D341Med (cell line): ENCODE measurements at places on chromosomes 2 and 18.

DNA sequence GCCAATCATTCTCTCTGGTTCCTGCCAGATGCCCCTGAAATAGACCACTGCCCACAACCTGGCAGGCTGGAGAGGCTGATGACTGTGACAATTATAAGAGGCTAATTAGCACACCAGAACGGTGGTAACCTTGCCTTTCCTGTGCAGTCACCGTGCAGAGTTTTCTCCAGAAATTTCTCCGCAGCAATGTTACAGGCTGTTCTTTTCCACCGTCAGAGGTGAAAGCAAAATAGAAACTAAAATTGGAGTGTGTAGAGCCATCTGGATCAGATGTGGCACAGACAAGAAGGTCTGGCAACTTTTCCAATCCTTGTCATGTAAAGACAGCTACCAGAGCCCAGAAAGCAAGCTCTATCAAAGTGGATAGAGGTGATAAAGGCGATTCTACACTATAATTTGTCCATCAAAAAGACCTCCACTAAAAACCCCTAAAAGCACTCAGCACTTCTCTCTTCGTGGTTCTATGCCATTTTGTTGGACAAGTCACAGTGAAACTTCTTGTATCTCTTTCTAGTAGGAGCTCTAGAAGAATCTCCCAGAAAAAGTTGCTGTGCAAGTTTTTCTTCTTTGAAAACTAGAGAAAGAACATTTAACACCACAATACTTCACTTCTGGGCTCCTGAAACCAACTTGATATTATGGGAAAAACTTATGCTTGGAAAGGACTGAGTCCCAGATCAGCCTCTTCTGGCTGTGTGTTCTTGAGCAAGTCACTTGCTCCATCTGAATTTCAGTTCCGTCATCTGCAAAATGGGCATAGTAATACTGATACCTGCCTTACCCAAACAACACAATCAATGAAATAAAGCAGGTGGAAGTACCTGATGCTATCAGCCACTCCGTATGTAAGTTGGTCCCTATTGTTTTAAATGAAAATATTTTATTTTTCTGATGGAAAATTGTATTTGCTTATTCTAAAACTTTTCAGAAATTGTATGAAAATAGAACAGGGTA lies 295.6 kb upstream of the DLGAP1 start:
- no peak for DNase-seq

GRCh38 chr2:225006730-225007129 lies 35.5 kb downstream of the DOCK10 start:
- no peak for DNase-seq

- DNase-seq: no peak
Measured at GRCh38 chr2:78202986-78203670, 681.0 kb upstream of the LRRTM4 start.

DNA sequence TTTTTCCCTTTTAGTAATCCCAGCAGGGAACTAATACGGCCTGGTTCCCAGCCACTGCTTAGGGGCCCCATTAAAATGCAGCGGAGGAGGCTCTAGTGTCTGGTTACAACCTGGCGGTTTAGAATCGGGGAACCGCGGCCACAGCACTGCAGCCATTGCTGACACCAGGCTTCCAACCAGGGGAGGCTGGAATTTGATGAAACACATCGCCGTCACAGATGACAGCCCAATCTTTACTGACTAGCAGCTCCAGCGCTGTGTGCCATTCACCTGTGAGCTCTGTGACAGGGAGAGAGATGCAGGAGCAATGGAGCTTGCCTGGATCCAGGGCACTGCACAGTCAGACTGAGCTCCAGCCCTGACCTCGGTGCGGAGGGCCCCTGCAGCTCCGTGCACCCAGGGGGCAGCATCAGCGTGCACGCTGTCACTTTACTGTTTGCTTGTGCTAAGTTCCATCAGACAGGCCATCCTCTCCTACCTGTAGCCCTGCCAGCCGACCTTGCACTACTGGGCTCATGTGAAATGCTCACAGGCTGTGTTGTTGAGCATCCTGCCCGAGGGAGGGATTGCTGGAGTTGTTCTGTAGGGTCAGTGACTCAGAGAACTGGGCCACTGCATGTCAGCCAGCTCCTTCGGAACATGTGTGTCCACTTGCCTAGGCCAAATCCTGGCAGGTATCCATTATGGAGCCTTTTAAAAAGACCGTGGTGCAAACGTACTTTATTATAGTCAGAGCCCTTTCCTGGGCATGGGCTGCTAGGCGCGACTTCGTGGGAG lies 203.5 kb downstream of the SEPTIN10 start:
- DNase-seq: no peak

GRCh38 chr2:48459921-48460320 lies 70.0 kb upstream of the STON1 start:
- DNase-seq: no peak

- no peak for DNase-seq
Measured at GRCh38 chr2:215831296-215831913, 181.9 kb downstream of the MREG start.

DNA sequence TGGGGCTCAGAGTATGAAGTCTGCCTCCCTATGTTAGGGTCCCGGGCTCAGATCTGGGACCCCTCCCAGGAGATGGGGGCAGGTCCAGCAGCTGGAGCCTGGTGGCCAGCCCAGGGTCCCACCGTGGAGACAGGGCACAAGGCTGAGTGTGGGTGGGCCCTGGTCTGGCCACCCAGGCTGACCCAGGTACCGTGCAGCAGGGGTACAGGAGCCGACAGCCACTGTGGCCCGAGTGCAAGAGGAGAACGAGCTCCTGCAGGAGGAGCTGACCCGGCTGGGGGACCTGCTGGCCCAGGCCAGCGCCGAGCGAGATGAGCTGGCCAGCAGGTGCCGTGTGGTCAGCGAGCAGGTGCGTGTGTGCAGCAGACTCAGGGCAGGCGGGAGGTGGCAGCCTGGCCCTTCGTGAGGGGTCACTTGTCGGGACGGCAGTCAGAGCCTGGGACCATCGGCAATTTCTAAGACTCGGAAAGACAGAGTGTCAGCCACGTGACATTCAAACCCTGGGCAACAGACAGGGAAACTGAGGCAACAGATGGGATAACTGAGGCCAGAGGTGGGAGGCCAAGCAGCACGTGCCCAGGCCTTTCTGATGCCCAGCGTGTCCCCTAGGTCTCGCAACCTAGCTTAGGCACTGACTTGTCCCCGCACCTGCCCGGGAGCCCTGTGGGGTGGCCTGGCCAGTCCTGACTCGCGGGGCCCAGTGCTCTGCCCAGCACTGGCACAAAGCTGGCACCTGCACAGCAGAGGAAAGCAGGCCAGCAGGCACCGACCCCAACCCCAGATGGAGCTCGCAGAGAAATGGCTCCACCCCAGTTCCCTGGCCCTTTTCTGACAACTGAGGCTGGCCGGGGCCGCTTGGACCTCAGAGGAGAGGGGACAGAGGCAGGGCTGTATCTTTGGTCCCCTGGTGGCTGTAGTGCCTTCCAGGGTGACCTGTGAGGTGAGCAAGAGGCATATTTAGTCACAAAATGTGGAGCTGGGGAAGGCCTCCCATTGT lies 13.9 kb downstream of the CROCC2 start:
- no peak for DNase-seq

DNA sequence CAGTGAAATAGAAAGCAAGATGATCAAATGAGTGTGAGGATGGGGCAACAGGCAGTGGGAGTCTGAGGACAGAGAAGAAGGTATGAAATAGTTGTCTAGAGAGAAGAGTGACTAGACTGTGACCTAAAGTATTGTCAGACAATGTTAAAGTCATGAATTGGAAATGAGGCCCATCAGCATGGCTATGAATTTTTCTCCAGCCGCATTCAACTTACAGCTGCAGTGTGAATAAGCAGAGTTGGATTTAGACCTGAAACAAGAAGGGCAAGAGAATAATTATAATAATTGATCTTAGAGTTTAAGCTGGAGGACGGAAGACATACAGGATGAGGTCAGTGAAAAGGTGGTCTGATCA lies 4.2 kb upstream of the TSPYL6 start:
- no peak for DNase-seq

DNA sequence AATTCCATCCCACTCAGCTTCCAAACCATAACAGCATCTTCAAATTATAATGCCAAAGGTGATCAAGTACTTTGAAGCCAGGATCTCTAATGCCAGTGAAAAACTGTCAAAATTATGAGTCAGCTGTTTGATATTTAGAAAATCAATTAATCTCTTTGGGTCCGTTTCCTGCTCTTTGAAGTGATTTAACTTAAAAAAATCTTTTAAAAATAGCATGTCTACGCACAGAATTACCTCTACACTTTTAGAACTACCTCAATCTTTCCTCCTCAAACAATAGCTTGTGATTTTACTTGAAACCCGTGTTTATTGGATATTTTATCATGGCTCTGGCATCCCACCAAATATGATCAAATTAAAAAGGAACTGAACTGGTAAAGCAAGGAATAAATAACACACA lies 31.3 kb upstream of the TANK start:
- DNase-seq: no peak

DNA sequence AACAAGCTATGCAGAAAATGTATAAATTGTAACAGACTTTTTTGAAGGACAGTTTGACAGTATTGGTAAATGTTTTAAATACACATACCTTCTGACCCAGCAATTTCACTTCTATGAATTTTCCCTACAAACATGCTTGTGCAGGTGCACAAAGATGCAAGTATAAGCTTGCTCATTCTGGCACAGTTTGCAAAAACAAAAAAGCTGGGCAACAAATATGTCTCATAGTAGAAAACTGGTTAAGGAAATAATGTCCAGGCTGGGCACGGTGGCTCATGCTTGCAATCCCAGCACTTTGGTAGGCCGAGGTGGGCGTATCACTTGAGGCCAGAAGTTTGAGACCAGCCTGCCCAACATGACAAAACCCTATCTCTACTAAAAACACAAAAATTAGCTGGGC lies 96.9 kb upstream of the NEDD4L start:
- no peak for DNase-seq

DNA sequence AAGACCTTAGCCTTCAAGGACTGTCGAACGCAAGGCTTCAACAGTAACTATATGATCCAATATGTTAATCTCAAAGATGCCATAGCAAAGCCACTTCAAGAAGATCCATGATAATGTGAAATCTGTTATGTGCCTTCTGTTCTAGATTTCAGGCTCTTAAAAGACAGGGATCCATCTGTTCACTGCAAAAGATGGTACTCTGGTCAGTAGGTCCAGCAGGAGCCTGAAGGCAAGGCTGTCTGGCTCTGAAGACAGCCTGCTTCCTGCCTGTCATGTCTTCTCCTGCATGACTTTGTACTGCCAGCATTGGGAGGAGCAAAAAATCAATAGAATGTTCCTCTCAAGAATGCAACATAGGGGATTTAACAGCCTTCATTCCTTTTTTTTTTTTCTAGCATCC lies 270.8 kb upstream of the PARD3B start:
- no peak for DNase-seq

GRCh38 chr2:232117413-232117812 lies 155.9 kb downstream of the DIS3L2 start:
- peak; percentile 22 for DNase-seq

- DNase-seq: no peak
Measured at GRCh38 chr2:104678181-104678580, 175.7 kb upstream of the POU3F3 start.

DNA sequence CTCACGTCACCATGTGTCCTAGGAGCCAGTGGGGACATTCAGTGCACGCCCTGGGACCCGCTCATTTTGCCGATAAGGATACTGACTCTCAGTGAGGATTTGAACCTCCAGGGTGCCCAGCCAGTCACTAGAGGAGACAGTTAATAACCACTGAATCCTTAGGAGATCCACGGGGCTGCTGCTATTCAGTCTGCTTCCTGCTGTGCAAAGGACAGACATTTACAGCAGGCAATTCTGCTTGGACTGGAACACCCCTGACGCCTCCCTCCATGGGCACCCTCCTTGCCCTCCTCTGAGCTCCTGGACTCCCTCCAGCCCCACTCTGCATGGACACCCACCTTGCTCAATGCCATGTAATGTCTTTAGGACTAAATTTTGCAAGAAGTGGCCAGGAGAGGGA lies 265.5 kb downstream of the EIPR1 start:
- DNase-seq: no peak

- no peak for DNase-seq
Measured at GRCh38 chr2:119625226-119625625, 53.8 kb upstream of the TMEM177 start.

DNA sequence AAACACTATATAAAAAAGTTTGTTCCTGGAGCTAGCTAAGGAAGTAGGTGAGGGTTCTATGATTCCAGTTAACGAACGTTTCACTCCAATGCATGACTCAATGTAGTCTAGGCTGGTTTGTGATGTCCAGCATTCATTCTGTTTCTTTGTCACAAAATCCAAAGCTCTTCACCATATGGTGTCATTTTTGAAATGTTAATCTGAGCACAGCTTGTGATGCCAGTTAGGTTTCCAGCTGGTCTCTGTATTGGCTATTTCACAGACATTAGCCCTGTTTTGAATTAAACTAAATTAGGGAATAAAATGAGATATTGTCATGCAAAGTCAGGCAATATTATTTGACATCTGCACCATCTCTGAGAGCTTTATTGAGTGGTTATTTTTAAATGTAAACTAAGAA lies 159.4 kb downstream of the RBM43 start:
- DNase-seq: no peak

- DNase-seq: no peak
Measured at GRCh38 chr2:10332402-10333246, 29.9 kb downstream of the HPCAL1 start.

DNA sequence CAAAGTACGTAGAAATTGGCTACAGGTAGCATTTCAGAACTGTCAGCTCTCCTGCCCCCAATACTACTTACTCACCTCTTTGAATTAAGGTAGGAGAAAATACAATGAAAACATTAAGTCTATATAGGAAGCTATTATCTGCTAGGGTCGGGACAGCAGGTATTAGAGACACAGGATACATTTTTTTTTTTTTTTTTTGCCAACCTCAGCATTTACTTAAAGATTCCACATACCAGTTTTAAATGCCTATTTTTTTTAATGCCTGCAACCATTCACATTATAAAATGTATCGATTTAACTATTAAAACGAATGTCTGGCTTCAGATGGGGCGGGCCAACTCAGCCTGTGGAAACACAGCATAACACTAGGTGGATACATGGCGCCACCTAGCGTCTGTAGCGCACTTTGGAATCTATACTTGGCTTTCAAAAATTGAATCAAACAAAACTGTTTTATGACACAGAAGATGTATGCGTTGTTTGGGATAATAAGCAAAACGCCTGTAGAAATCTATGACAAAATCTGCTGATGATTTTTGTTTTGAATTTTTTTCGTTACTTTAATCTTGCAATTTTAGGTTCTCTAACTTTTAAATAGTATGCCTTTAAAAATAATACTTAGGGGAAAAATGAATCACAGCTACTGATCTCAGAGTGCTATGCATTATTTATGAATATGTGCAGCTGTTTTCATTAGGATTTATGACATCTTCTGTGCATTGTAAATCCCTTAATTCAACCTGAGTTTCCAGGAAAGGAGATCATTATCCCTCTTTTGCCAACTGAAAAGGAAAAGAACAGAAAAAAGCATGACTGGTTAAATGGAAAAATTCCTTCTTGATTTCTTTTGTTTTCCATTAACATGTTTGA lies 261.0 kb downstream of the NYAP2 start:
- DNase-seq: peak; percentile 67

GRCh38 chr18:46051731-46052461 lies 20.2 kb downstream of the PSTPIP2 start:
- DNase-seq: no peak
